Breast epithelium (tissue), 4 donors: ENCODE measurements at places on chromosomes 12 and 14.

DNA sequence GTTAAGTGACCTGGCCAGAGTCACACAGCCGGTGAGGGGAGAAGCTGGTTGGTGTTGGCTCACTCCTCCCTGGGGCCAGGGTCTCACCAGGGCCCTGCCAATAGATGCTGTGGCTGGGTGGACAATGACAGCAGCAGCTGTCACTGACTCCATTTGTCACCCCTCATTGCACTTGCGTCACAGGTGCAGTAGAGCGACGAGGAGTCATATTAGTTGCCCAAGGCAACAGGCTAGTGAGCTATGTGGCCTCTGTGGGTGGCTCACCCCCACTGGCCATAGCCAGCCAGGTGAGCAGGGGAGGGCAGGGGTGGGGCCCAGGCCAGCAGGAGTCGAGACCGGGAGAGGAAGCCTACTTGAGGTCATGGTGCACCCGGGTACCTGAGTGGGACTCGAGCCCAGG, 9.7 kb downstream of the SLC25A47 start:
- DNase-seq: no peak

DNA sequence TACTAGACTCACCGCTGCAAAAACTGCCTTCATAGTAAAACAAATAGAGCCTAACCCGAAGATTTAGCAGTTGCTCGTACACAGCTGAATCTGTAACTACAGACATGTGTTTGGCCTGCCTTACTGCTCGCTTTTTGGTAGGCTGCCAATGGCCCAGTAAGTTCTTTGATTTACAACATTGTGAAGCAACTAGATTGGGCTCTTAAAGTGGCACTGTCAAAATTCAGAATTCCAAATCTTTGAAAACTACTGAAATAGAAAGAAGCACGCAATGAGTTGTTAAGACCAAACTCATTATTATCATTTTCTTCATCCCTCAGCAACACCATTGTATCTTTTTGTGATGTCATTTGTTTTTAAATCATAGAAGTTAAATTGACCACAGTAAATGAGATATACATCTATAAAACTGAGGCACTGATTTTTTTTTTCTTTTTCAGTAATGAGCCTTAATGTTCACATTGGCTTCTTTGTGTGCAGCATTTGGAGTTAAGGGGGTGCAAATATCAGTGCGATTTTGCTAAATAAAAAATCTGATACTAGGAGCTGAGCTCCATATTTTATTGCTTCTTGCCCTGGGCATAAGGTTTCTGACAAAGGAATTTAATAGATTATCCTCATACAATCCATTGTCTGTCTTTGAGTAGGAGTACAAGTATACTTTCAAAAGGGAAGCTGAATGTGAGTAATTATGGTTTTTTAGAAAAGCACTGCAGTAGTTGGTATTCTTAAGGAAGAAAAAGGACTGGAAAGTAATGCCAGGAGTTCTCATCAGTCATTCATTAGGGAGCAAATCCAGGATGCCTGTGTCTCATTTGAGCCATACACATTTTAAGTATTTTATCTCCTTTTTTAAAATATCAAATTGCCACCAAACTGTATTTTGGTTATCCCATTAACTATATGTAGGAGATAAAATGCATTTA, 138.5 kb downstream of the KICS2 start:
- peak; percentile 68 for DNase-seq

DNA sequence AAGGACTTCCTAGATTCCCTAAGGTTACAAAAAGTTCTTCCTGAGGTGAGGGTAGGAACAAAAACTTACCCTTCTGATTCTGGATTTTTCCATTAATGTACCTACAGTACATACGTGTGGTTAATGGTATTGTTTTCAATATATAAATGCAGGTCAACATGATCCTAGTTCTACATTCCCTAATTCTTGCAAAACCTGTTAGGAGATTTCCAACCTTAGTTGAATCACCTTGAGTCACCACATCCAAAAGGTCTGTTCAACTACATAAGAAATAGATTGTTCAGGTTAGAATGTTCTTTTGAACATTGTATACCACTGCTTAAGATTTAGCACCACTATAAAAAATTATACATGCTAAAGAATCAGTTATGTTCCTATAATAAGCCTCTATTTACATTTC, 118.9 kb downstream of the GARIN6 start:
- DNase-seq: no peak

- no peak for DNase-seq
Measured at GRCh38 chr12:71107936-71108335, 49.9 kb downstream of the TSPAN8 start.

DNA sequence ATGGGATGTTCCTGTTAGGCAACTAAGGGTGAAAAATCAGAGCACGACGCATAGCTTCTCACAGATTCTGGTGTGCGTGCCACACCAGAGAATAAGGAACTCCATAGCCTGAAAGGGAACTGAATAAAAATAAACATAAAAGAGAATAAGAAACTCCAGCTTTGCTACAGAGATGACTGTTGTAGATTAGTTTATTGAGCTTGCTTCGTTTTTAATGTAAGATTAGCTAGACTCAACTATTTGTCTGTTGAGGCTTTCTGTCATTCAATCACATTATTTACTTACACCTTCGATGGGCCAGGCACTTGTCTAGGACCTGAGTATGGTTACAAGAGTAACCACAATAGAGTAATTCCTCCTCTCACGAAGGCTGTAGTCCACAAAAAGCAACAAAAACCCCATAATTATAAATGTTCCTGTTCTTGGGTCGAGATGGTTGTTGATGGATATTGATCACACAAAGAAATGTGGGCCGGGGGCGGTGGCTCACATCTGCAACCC, 807 bp upstream of the ZCCHC8 start:
- no peak for DNase-seq

DNA sequence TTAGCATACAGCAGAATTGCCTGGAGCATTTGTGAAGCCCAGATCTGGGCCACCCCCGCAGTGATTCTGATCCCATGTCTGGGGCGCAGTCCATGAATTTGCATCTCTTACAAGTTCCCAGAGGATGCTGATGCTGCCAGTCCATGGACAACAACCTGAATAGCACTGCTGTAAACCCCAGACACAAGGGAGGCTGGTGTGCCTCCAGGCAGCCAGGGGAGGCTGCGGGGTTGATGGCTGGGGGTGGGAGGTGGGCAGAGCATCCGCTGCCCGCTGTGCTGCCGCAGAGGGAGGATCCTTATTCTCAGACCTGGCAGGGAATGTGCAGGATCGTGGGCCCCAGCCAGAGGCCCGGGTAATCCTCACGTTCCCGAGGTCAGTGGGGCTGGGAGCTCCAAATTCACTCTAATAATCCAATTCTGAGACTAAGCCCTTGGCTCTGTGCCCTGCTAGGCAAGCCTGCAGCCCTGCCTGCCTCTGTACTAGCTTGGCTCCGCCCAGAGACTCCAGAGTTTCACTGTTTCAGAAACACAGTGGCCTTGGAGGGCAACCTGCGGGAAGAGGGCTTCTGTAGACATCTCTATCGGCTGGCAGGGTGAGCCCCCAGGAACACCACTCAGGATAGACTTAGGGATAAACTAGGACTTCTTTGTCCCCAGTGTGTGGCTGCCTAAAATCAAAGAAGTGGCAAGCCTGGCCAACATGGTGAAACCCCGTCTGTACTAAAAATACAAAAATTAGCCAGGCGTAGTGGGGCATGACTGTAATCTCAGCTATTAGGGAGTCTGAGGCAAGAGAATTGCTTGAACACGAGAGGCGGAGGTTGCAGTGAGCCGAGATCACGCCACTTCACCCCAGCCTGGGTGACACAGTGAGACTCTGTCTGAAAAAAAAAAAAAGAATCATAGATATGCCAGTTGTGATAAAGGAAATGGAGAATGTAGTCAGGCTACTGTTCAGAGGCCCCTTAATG, 17.8 kb upstream of the MLEC start:
- DNase-seq: no peak

GRCh38 chr14:32379447-32379846, 50.3 kb downstream of the AKAP6 start:
- DNase-seq: no peak

DNA sequence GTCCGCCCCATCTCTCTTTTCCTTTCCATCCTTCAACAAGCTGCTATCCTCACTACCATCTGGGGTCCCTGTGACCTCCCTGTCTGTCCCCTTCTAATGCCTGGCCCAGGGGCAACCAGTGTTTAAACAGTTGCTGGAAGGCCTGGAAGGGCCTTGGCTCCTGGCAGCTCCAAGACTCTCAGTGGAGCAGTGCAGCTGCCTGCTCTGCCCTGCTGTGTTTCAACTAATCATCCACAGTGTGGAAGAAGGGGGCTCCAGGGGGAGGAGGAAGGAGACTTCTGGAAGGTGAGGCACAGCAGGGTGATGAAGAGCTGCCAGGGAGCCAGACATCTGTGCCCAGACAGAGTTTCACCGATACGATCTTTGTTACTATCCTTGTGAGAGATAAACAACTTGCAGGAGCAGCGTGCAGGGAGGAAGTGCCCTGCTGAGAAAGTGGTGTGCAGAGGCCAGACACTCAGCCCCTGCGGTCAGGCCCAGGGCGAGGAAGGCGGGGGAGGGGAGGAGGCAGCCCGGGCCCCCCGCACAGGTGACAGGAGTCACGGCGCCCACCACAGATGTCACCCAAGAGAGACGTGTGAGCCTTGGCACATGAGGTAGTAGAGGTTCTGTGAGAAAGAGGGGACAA, 1061.8 kb downstream of the BCL11B start:
- DNase-seq: no peak

GRCh38 chr14:74732387-74732786, 19.4 kb downstream of the FCF1 start:
- DNase-seq: no peak

GRCh38 chr12:1117371-1117770, 126.3 kb downstream of the ERC1 start:
- no peak for DNase-seq

DNA sequence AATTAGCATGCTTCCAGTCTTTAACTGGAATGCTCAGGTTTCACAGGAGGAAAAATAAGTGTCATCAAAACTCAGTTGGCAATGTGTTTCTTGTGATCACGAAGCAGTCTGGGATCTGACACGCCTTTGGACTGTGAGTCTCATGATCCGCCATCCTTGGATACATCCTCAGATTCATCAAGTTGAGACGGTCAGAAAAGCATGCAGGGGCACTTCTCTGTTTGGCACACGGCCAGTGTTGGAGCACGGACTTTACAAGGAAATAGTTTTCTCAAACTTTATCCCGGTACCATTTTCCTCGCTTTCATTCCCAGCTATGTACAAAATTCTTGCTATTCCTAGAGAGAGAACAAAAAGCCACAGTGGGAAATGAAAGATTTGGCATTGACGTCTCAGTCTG, 88.4 kb upstream of the PARP11 start:
- DNase-seq: no peak

DNA sequence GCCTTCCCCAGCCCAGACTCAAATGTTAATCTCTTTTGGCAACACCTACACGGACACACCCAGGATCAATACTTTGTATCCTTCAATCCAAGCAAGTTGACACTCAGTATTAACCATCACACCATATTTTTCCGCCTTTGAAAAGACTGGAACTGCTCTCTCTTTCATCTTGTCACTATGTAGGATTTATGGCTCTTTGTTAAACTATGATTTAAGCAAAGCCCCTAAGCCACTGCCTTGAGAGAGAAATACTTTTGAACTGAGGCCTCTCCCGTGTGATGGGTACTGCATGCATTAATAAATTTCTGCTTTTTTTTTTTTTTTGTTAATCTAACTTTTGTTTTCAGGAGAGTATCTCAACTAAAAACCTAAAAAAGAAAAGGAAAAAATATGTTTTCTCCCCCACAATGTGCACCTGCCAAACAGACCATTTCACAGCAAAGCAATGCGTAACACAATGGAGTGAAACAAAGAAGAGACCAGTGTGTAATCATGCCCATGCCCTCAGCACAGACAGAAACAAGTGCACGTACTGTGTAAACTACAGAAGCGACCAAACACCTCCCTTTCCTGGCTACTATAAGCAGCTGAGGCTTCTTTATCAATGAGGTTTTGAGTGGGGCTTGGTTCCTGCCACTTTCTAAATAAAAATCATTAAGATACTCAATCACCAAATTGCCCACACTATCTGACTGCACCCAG, 28.3 kb upstream of the ETFBKMT start:
- no peak for DNase-seq

GRCh38 chr12:1197264-1198018, 206.4 kb downstream of the ERC1 start:
- DNase-seq: no peak

GRCh38 chr14:68771631-68772030, 21.2 kb downstream of the ZFP36L1 start:
- DNase-seq: no peak

GRCh38 chr12:82973592-82973991, 286.9 kb downstream of the TMTC2 start:
- DNase-seq: no peak

DNA sequence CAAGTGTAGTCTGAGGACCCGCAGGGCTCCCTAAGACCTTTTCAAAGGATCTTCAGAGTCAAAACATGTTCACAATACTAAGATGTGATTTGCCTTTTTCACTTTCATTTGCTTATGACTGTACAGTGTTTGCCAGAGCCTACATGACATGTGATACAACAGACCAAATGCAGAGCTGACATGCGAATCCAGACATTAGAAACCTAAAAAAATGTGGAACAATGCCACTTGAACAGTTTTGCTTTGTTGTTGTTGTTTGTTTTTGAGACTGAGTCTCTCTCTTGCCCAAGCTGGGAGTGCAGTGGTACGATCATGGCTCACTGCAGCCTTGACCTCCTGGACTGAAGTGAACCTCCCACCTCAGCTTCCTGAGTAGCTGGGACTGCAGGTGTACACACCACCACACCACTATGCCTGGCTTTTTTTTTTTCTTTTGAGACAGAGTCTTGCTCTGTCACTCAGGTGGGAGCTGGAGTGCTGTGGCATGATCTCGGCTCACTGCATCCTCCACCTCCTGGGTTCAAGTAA, 5.3 kb upstream of the RAB35 start:
- DNase-seq: no peak

DNA sequence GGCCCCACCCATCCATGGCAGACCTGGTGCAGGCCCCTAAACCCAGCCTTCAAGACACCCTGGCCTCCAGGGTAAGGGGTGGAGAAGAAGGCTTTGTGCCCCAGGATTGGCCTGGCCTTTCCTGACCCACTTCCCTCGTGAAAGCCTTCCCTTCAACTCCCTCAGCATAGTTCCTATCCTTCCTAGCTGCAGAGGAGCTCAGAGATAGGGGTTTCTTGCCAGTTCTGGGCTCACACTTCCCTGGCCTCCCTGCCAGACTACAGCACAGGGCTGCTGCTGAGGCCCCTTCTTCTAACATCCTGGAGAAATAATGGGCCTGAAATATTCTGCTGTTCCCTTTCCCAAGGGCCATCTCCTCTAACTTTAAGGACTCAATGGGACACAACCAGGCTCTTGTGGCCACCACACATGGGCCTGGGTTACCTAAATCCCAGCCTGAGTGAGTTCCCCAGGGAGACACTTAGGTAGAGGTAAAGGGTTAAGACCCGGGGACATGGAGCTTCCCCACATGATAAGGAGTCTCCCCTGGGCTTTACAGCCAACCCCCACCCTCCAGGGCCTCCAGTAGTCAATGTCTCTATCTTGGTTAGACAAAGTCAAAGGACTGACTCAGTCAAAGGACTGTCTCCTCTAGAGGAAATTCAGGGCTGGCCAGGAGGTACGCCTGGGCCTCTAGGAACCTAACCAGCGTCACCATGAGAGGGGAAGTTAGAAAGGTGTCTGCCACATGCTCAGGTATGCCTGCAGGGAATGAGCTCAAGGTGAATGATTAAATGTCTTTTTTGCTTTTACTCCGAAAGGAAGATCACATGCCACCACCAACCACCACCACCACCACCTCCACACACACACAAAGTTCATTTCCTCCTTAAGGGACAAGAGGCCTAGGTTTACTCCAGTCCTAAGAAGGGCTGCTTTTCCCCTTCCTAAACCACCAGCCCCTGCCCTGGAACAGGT, 7.1 kb downstream of the ZFP36L1 start:
- DNase-seq: peak; percentile 60
